ENCODE measurements at places on chromosomes 2 and 18. TPM values are rescaled to one million over a fixed set of nuclear protein-coding genes. Genes with fewer than 3 reads are reported as not detected.

The PAX8 gene
- total RNA-seq, result not detected

The AQP12B gene
- total RNA-seq, result not detected

The STAMBP gene
- total RNA-seq, result 16.7 TPM

The L3MBTL4 gene
- total RNA-seq, result 19.7 TPM

The SPIRE1 gene
- total RNA-seq, result 78.7 TPM

The PLGLB2 gene
- 2.2 TPM for total RNA-seq

The SGPP2 gene
- 1.2 TPM for total RNA-seq

The TMEM214 gene
- total RNA-seq, result 6.9 TPM

The AOX1 gene
- 1.7 TPM for total RNA-seq

The NEB gene
- 1.7 TPM for total RNA-seq

The FOXI3 gene
- total RNA-seq, result 0.25 TPM

The C2orf80 gene
- 26.6 TPM for total RNA-seq

The SERPINB12 gene
- not detected for total RNA-seq

The MARCHF4 gene
- 19.2 TPM for total RNA-seq

The TUBA4B gene
- not detected for total RNA-seq

The NYAP2 gene
- total RNA-seq, result 12.5 TPM

The CYS1 gene
- total RNA-seq, result 0.49 TPM

The MC2R gene
- not detected for total RNA-seq

The LRATD1 gene
- total RNA-seq, result 17.5 TPM

The GATA6 gene
- total RNA-seq, result 0.25 TPM

The CABLES1 gene
- total RNA-seq, result 3.2 TPM

The MAP3K19 gene
- total RNA-seq, result 1.7 TPM

The RTKN gene
- 3.4 TPM for total RNA-seq

The UGT1A5 gene
- total RNA-seq, result not detected

The OR6B2 gene
- not detected for total RNA-seq

The NHEJ1 gene
- 8.1 TPM for total RNA-seq

The RRM2 gene
- 4.4 TPM for total RNA-seq

Measured in temporal lobe (tissue), 4 donors.